ENCODE measurements at places on chromosomes 4 and X. TPM values are rescaled to one million over a fixed set of nuclear protein-coding genes. Genes with fewer than 3 reads are reported as not detected.

GRCh38 chrX:1380672-1381233 is 11.2 kb downstream of the SLC25A6 start:
- no peak for DNase-seq

The C4orf36 gene
- total RNA-seq: 2.5 TPM

DNA sequence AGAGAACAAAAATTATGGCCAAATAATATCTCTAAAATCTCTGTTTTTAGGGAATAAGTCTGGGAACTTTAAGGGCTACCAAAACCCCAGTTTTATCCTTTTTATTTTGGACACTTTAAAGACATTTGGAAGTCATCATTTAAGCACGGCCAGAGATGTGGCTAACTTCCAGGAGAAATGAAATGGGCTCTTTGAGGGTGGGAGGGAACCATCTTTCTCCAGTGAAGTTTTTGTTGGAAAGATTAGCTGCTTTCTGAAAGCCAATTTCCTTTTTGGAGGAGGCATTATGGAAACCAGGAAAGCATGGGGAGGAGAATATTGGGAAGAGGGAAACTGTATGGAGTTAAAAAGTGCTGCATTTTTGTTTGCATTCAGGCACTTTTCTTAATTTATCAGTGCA is 4.8 kb downstream of the VSIG1 start:
- no peak for DNase-seq

GRCh38 chr4:35102066-35102465 is 1142.2 kb downstream of the ARAP2 start:
- no peak for DNase-seq

GRCh38 chr4:62274782-62275181 is 1074.7 kb downstream of the ADGRL3 start:
- no peak for DNase-seq

- DNase-seq: no peak
These were observed 63.8 kb upstream of the INPP4B start for GRCh38 chr4:142909908-142910307.

The UNC5C gene
- 7.1 TPM for total RNA-seq

GRCh38 chr4:153257151-153257620 is 52.9 kb downstream of the TRIM2 start:
- DNase-seq: no peak

The CT47B1 gene
- total RNA-seq: not detected

GRCh38 chr4:111362941-111363361 is 740.1 kb upstream of the PITX2 start:
- no peak for DNase-seq

GRCh38 chr4:121076416-121076815 is 4.1 kb upstream of the NDNF start:
- no peak for DNase-seq

- no peak for DNase-seq
These were observed 892 bp downstream of the IL1RAPL2 start for GRCh38 chrX:104566681-104567501.

The CSN1S1 gene
- not detected for total RNA-seq

The USP11 gene
- 47.4 TPM for total RNA-seq

DNA sequence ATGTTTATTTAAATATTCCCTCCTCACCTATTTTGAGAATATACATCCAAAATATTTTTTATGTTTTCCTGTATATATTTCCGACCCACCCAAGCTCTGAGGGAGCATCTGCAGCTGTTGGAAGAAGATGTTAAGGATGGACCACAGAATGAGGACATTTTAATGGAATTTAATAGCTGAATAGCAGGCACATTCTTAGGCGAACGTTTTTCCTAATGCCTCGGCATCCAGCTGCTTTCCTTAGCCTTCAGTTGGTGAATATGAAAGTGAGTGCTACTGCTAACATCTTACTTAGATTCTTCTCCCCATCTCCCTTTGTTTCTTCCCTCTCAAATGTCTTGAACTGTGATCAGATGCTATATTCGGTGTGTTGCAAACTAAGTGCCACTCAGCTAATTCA is 158.0 kb upstream of the CTSO start:
- DNase-seq: no peak

GRCh38 chrX:112997991-112998390 is 157.4 kb upstream of the AMOT start:
- no peak for DNase-seq

The NDP gene
- not detected for total RNA-seq

The EDNRA gene
- 8.6 TPM for total RNA-seq

The NOX1 gene
- total RNA-seq: not detected

DNA sequence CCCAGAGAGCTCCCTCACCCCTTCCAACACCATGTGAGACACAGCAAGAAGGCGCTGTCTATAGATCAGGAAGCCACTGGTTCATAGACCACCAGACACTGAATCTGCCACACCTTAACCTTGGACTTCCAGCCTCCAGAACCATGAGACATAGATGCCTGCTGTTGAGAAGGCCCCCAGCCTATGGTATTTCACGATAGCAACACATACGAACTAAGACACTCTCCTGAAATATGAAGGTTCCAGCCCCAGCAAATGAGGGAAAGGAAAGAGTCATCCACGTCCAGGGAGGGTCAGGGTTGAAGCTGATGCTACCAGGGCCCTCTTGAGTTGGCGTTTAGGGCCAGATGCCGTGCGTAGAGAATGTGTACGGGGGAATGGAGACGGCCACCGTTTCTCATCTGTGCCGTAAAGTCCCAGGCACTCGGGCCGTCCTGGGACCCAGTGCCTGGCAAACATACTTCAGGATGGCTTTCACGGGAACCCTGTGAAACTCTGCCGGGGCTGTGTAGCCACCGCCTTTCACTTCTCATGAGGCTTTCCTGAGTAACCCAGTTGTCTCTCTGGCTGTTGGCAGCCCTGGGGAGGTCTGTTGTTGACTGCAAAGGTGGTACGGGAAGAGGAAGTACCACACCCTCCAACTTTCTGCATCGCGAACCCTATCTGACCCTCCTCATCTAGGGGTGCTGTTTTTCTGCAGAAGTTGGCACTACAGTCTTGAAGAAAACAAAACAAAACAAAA is 17.7 kb upstream of the P2RY8 start:
- no peak for DNase-seq

The DSPP gene
- total RNA-seq: not detected

DNA sequence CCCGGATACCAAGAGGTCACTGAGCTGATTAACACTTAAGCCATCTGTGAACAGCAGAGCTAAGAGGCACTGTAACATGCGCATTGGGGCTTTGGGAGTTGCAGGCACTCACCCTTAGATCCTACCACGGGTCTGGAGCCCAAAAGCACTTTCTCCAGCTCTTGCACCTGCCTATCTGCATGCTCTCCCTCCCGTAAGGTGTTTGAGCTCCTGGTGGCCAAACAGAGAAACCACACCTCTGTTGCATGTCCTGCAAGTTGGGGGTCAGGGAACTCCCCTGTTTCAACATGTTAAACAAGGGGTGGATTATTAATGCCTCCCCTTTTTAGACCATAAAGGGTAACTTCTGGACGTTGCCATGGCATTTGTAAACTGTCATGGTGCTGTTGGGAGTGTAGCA is 49.8 kb downstream of the GYPA start:
- no peak for DNase-seq

The TMEM31 gene
- not detected for total RNA-seq

DNA sequence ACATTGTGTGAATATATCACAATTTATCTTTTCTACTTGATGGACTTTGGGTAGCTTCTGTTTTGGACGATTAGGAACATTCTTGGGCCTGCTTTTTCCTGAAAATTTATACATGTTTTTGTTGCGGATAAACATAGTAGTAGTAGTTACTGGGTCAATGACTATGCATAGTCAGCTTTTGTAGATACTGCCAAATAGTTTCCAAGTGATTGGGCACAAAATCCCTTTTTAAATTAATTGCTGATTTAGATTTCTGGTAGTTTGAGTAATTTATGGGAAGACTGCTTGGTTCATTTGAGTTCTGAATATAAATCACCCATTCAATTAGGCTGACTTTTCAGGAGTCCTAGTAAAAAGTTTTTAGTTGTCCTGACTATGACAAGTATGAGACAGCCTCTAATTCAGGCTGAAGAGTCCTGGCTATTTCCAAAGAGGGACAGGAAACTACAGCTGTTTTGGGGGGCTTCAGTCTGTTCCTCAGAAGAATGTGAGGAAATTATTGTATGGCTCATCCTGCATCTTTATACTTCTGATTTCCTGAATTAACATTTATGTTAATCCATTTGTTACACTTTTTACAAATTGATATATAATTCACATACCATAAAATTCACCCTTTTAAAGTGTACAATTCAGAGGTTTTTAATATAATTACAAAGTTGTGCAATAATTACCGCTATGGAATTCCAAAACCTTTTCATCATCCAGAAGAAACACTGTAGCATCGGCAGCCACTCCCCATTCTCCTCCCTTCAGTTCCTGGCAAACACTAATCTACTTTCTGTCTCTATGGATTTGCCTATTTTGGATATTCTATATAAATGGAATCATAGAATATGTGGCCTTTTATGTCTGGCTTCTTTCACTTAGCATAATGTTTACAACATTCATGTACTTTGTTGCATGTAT is 14.2 kb downstream of the LRP2BP start:
- DNase-seq: no peak

DNA sequence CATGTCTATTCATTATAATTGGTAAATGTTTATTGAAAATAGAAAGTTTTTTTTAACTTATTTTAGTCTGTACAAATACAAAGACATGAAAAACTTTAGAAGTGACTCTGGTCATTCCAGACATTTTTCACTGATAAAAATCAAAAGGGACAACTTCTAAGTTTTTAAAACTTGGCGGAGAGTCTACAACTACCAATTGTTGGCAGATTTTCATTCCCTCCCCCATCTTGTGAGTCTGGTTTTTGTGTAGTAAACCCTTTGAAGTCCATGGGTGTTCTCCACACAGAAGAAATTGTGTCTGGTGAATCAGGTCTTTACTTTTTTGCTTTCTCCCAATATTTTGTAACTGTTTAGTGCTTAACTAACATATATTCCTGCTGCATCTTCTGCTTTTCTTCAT is 336.5 kb downstream of the PDGFC start:
- DNase-seq: no peak

- DNase-seq: no peak
These were observed 238.4 kb downstream of the SNCA start for GRCh38 chr4:89598602-89599001.

DNA sequence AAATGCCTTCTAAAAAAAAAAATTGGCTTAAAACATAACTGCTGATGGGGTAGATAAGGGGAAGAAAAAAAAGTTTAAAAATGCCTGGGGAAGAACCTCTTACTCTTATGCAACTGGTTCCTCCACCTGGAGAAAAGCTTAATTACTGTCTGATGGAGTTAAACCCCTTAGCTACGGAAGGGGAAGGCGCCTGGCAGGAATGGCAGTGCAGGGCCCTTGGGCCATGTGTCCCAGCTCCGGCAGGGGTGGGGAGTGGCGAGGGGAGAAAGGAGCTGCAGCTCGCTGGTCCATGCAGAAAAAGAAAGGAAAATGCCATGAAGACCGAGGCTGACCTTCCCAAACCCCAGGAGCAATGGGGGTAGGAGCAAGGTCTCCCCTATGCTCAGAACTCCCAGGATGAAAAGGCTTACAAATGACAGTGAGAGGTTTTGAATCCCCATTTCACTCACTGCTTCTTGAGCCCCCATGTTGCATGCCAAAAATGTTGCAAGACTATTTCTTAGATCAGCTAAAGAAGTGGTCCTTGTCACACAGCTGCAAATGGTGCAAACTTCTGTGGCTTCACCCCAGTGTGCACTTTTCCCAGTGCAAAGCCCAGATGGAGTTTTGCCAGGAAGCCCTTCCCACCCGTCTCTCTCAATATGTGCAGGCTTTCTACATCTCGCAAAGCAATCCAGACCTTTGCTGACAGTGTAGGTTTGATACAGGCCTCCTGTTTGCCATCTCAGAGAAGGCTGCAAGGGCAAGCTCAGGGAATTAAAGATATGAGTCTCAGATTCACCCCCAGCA is 204.8 kb upstream of the CT83 start:
- DNase-seq: no peak

GRCh38 chrX:70087857-70088630 is 25.8 kb downstream of the OTUD6A start:
- no peak for DNase-seq

DNA sequence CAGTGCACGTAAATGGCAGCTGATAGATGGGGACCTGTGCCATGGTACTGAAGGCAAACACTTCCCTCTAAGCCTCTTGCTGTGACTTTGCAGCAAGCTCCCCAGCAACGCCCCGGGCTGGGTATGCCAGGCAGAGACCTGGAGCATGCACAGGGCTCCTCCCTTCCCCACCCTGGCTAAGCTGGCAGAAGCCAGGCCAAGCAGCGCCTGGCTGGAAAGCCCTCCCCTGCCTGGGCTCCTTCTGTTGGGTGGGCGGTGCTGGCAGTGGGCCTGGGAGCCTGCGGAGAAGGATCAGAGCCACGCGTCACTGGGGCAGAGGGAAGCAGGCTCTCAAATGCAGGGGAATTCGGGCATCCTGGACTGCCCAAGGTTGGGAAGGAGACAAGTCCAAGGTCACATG is 3.6 kb downstream of the ATP2B3 start:
- DNase-seq: no peak

DNA sequence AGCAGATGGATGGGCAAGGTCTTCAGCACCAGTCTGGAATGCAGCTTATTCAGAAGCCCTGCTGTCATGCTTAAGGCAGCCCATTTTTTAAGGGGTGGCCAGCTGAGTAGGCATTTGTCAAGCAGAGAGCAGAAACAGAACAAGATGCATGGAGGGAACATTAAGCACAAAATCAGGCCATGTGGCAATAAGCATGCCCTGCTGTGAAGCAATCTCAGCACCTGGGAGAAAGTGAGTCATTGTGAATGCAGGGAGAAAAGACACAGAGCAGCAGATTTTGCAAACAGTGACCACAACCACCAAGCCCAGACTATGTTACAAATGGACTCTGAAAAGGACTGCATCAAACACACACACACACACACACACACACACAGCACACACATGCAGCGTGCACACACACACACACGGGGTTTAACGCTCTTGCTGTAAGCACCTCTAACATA is 94.1 kb upstream of the GALNT7 start:
- no peak for DNase-seq

Data from upper lobe of left lung (tissue), 6 donors.